Colonic mucosa (tissue), 4 donors: ENCODE measurements at places on chromosomes 12 and 14.

- DNase-seq = no peak
Observed at GRCh38 chr12:105854071-105854470, 284.7 kb downstream of the NUAK1 start.

DNA sequence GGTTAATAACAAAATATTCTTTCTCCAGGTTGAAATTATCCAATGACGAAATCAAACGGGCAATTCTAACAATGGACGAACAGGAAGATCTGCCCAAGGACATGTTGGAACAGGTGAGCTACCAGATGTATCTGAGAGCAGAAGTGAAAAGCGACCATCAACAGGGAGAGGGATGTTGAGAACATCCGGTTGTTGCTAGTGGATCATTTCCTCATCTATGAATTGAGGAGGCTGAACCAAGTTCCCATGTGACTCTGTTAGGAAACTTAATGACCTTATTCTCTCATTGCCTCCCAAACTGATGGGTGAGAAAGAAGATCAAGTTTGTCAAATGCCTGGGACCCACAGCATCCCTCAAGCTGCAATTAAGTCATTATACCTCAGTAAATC is 117.7 kb downstream of the GPR135 start:
- DNase-seq = no peak

GRCh38 chr14:90426663-90427062 is 29.8 kb downstream of the CALM1 start:
- peak; percentile 32 for DNase-seq

GRCh38 chr12:32398181-32398580 is 1.2 kb upstream of the FGD4 start:
- no peak for DNase-seq

- no peak for DNase-seq
Observed at GRCh38 chr12:78683031-78683430, 181.5 kb upstream of the SYT1 start.

GRCh38 chr12:108605000-108605689 is 7.3 kb upstream of the TMEM119 start:
- no peak for DNase-seq

- no peak for DNase-seq
Observed at GRCh38 chr14:89501381-89501780, 84.3 kb upstream of the FOXN3 start.
